ENCODE measurements at places on chromosomes 2 and 18.
A peak's percentile ranks its signal among the peaks of the same experiment; 100 is the strongest.

DNA sequence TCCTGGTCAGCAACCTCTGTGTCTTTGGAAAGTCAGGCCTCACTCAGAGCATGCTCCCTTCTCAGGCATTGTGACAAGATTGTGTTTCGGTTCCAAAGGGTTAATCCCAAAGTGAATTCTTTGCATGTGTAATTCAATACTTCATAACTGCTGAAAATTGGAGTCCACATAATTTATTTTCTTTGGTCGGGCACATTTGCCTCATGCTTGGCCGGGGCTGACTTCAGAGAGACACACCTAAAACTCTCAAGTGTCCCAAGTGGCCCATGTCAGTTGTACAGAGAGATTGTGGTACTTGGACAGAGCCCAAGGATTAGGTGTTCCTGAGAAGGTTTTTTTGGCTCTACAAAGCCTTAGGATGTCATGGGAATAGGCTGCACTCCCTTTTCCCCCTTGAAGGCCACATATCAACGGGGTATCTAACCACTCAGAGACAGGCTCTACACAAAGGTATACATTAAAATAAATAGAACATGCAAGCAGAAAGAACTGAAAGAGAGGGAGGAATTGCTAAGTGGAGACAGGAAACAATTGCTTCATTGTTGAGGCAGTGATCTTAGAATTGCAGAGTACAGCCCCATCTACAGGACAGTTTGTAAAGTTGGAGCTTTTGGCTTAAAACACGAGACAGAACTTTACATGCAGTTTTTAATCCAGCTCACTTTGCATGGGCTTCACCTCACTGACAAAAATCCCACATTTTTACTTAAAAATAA lies 1232.3 kb upstream of the ZEB2 start:
- no peak for DNase-seq

DNA sequence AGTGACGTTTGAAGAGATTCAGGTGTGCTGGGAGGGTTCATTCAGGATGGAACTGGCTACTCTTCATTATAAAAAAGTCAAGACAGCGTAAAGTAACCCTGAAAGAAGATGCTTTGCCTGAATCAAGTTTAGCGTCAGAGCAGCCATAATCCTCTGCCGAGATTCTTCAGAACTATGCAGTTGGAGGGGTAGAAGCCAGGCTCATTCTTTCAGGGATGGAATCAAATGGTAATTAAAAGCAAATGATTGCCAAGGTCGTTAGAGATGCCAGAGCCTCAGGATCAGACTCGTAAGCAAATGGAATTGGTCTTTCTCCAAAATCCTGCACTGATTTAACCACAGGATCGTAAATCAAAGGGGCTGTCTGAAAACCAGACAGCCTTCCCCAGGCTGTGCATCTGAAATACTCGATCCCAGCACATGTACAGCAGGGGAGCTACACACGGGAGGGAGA lies 21.9 kb downstream of the APCDD1 start:
- no peak for DNase-seq

DNA sequence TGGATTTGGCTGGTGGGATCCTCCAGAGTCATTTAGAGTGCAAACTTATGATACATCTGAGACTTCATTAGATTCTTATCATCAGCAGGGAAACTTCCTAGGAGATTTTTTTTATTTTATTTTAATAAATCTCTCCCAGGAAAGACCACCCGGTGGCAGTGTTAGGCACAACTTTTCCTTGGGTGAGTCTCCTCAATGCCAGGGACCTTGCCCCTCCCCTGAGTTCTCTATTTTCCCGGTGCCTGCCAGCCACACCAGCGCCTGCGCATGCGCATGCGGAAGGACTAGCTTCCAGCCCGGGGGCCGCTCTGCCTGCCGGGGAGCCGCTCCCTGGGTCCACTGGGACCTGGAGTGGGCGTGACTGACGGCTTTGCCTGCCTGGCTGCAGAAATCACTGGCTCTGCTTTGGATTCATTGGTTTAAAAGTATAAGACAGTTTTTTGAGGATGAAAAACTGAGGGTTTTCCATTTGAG lies 86.6 kb downstream of the TMEM182 start:
- no peak for DNase-seq

- no peak for DNase-seq
Measured at GRCh38 chr2:45980161-45980865, 316.9 kb upstream of the EPAS1 start.

DNA sequence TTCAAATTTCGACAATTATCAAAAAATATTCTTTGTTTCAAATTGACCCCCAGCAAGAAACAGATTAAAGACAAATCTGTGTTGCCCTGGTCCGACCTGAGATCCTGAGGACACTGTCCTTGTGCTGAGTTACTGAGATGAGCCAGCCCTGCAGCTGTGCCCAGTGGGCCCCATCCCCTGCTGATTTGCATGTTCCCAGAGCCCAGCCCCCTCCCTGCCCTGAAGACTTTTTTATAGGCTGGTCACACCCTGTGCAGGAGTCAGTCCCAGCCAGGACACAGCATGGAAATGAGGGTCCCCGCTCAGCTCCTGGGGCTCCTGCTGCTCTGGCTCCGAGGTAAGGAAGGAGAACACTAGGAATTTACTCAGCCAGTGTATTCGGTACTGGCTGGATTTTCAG lies 31.4 kb upstream of the ZNG1B start:
- DNase-seq, result no peak

- DNase-seq, result no peak
Measured at GRCh38 chr18:55416791-55417190, 171.2 kb downstream of the TCF4 start.

- DNase-seq, result peak; percentile 41
Measured at GRCh38 chr18:75478996-75479880, 51.7 kb upstream of the SMIM21 start.

DNA sequence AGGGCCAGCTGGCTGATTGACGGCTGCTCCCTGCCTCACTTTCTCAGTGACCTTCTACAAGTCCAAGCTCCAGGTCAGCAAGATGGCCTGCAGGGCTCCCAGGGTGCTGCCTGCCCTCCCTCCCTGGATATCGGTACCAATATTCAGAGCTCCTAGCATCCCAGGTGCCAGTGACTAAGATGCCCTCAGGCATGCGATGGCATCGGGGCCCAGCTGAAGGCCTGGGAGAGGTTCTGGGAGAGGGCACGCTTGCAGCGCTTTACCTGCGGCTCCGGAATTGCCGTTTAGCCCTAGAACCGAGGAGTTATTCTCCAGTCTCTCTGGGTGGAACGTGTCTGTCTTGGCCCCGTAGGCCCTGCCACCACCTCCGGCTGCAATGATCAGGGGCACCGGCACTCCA lies 116.8 kb downstream of the CLIP4 start:
- DNase-seq, result no peak

GRCh38 chr2:28626891-28627421 lies 124.7 kb upstream of the PPP1CB start:
- DNase-seq, result no peak

- DNase-seq, result no peak
Measured at GRCh38 chr2:168613551-168613950, 157.5 kb downstream of the CERS6 start.

DNA sequence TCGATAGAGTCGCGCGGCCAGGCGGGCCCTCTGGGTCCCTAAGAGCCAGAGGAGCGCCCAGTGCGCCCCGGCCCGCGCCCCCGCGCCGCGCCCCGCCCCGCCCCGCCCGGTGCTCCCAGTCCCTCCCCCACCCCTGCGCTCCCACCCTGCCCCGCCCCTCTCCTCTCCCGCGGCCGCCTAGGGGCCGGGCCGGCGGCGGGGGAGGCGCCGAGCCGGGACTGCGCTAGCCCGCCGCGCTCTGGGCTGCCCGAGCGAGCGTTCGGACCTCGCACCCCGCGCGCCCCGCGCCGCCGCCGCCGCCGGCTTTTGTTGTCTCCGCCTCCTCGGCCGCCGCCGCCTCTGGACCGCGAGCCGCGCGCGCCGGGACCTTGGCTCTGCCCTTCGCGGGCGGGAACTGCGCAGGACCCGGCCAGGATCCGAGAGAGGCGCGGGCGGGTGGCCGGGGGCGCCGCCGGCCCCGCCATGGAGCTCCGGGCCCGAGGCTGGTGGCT lies at the start of gene GPC1:
GPC1 (plus strand) TSS at position 207 of the 491 bp plus-strand sequence; CDS start at position 463, 256 bp downstream.
- DNase-seq, result no peak

DNA sequence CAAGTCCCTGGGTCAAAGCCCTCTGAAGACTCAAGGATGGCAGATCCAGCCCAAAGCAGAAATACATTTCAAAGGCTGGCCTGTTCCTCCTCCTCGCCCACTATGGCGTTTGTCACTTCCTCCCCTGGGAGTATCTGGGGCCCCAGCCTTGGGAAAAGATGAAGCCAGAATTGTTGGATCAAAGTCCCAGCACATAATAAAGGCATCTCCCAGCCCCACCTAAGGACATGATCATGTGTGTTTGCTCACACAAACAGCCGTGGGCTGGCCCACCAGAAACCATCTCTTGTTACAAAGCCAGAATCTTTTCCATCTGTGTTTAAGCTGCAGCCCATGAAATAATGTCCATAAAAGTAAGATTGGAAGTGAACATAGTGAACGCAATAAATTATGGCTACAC lies 50.1 kb upstream of the HAAO start:
- no peak for DNase-seq

DNA sequence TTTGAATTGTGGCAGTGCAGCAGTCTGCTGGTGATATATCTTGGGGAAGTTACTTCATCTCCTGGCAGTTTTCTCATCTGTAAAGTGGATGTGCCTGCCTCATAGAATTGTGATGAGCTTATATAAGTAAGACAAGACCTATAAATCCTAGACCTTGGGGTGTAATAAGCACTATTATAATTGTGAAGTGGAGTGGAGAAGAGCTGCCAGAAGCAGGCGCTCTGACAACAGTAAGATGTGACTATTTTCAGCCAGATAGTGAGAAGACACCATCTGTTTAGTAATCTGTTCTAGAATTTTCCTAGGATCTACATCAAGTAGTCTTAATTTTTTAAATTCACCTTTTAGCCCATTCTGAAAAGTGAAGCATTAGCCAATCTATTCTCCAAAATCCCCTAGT lies 85.6 kb upstream of the TSPYL6 start:
- no peak for DNase-seq

GRCh38 chr2:54638774-54639187 lies 84.7 kb upstream of the EML6 start:
- DNase-seq, result no peak

GRCh38 chr2:85806358-85807118 lies 52.7 kb downstream of the ATOH8 start:
- no peak for DNase-seq

GRCh38 chr18:46320297-46320696 lies 216.1 kb downstream of the HAUS1 start:
- DNase-seq, result no peak

- DNase-seq, result no peak
Measured at GRCh38 chr2:134138115-134138514, 115.8 kb upstream of the MGAT5 start.

DNA sequence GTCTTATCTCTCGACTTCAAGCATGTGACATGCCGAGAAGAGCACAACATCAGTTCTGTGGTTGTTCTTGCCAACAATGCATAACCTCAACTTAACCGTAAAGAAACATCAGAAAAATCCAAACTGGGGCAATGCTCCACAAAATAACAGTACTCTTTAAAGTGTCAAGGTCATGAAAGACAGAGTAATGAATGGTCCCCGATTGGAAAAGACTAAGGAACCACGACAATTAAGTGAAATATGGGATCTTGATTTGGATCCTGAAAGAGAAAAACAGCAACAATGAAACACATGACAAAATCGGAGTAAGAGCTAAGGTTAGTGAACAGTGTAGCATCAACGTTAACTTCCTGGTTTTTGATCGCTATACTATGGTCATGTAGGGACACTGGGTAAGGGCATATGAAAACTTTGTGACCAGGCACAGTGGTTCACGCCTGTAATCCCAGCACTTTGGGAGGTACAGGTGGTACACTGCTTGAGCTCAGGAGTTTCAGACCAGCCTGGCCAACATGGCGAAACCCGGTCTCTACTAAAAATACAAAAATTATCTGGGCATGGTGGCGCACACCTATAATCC lies 55.2 kb downstream of the UNC50 start:
- DNase-seq, result peak; percentile 73

DNA sequence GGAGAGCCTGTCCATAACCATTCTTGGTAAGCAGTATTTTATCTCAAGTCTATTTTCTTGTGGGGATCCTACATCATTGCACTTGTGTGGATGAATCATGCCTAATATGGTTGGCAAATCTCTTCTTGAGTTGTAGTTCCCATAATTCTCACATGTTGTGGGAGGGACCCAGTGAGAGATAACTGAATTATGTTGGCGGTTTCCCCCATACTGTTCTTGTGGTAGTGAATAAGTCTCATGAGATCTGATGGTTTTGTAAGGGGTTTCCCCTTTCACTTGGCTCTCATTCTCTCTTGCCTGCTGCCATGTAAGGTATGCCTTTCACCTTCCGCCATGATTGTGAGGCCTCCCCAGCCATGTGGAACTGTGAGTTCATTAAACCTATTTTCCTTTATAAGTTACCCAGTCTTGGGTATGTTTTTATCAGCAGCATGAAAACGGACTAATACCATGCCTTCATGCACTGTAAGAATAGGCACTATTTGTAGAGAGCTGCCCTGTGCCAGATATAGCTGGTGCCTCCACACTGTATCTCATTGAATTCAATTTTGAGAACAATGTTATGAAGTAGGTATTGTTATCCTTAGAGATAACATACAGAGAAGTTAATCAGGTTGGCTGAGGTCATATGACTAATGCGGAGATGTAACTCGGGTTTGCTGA lies 148.3 kb downstream of the PLCL1 start:
- no peak for DNase-seq

DNA sequence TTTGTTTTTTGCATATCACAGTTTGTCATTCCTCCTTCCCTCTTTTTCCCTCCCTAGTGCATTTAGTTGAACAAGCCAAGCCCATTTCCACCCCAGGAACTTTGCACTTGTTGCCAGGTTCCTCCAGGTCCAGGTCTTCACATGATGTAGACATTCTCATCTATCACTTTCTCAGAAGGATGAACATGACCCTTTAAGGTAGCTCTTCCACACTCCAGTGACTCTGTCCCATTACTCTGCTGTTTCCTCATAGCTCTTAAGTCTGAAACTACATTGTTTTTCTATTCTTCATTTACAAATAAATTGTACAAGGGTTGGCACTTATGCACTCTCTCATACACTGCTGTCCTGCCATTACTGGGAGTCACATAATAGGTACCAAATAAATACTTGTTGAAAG lies 6.1 kb downstream of the KYNU start:
- no peak for DNase-seq

All from CD4-positive, alpha-beta memory T cell (primary cell).